T-helper 1 cell (primary cell): ENCODE measurements at places on chromosomes 16 and 17.
A peak's percentile ranks its signal among the peaks of the same experiment; 100 is the strongest.

DNA sequence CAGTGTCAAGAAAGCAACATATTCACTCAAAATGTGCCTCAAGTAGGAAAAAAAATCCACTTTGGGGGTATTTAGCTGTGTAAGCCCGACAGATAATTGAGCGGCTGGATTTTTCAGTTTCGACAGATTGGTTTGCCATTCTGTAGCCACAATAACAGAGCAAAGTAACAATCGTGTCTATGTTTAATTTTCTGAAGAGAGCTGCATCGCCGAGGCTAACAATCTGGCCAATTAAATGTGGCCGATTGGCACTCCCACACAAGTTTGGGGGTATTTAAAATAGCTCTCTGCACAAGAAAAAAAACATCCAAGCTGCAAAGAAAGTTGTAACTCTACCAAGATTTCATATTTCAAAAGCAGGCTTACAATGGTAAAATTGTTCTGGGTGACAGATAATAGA is 99.7 kb upstream of the CDH13 start:
- DNase-seq: no peak

DNA sequence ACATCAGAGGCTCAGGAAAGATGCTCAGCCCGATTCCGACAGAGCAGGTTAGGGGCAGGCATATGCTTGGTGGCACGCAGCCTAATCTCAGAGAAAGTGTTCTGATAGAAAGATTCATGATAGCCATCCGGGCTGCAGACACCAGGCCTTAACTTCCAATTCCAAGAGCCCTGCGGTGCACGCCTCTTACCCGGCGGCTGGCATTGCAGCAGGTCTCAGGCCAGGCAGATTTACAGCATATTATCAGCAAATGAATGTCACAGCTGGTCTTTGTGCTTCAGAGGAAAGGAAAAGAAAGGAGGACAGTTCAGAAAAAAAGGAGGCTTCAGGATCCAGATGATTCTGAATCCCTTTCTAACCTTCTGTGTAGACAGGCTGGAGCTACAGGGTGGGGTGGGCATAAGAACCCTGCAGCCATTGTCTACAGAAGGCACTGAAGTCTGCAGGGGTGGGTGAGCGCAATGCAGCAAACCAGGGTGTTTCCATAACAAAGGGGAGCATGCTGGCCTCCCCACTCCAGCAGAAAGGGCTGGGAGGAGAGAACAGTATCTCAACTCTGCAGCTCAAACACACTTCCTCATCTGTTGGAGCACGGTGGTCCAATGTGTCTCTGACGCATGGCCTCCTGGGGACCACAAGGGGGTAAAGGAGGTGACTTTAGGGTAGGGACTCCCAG is 277.4 kb upstream of the XYLT1 start:
- DNase-seq: no peak

DNA sequence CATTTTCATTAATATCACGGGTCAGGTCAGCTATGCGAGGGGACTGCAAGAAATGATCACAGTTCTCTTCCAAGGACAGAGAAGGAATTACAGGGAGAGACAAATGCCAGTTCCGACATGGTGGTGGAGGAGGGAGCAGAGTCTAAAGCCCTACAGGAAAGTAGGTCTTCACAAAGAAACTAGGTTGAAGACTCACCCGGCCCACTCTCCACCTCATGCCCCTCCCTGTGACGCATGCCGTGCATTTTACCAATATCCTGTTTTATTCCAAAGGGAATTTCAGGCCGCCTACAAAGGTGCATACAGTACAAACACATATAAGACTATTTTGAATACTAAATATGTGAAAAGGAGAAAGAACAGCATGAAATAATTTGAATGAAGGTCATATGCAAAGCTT is 56.8 kb downstream of the CDH11 start:
- no peak for DNase-seq

DNA sequence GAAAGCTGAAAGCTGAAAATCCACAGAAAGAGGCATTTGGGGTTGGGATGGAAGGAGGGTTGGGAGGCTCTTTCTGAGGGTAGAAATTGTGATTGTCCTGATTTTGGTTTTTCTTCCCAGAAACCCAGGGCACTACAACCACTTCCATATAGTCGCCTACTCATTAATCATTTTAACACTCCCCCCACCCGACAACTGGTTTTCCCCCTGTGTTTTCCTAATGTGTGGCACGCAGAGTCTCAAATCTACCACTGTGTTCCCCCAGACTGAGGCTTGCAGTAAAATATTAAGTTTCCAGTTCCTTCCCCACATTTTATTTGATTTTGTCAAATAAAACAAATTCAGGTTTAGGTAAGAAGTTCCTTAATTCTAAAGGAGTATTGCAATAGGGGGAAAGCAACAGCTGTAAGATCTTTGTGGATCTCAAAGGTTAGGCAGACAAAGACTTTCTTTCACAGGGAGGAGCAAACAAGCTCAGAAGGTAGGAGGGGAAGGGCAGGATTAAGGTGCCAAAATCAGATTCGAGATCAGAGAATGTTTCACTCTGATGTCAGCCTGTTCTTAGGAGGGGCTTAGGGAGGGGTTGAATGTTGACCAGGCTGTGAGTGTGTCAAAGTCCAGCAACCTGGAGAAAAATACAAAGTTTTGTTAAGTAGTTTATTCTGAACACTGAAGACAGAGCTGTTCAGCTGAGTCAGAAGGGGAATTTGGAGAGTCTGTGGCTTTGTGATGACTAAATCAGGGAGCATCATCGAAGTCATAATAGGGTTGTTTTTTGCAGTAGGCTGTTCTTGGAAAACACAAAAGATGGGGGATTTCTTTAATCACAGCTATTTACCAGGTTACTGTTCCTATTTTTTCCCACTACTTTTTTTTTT is 3.6 kb downstream of the ZNF267 start:
- DNase-seq: peak; percentile 90

DNA sequence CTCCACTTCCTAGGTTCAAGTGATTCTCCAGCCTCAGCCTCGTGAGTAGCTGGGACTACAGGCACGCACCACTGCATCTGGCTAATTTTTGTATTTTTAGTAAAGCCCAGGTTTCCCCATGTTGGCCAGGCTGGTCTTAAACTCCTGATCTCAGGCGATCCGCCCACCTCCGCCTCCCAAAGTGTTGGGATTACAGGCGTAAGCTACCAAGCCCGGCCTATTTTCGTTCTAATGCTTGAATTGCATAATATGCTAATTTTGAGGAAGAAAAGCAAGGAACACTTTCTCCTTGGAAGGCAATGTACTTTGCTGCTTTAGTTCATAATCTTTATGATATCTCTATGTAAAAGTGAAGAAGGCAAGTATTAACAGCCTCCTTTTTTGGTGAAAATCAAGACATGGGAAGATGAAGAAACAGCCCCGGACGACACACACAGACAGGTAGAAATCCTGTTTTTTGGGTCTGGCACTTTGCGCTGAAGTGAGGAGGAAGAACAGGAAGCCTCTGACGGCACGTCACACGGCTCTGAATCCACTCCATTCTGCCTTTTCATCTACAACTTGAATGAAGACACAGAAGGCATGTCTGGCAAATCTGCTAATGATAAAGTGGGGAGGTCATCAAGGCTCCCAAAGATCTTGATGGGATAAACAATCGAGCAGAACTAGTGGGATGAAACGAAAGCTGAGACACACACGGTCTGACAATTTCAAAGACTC is 24.9 kb downstream of the VPS53 start:
- no peak for DNase-seq

DNA sequence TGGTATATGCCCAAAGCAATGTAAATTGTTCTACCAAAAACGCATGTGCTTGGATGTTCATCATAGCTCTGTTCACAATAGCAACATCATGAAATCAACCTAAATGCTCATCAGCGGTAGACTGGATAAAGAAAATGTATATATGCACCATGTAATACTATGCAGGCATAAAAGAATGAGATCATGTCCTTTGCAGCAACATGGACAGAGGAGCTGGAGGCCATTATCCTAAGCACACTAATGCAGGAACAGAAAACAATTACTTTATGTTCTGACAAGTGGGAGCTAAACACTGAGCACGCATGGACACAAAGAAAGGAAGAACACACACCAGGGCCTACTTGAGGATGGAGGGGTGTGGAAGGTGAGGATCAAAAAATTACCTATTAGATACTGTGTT is 33.7 kb downstream of the TANC2 start:
- DNase-seq: no peak

DNA sequence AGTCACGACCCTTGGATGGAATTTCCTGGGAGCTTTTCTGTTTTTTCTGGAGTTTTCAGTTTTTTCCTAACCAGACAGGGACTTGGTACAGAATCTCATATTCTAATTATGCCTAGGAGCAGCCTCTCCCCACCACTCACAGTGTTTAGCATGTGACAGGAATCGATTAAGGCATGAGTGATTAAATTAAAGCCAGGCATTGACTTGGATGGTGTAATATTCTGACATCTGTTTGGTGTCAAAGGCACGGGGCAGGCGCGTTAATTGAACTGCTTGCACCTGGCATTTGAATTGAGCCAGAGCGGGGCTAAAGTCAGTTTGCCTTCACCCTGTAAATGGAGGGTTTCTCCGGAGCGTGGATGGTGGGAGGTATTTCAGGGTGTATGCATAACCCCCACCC is 11.9 kb downstream of the MAPT start:
- DNase-seq: no peak
